Type B pancreatic cell (in vitro differentiated cells): ENCODE measurements at places on chromosomes 3 and 15. TPM values are rescaled to one million over a fixed set of nuclear protein-coding genes. Genes with fewer than 3 reads are reported as not detected.

- peak; percentile 79 for DNase-seq
Observed at GRCh38 chr3:157159037-157159761, 748 bp downstream of the CCNL1 start.

GRCh38 chr3:149186721-149187120 lies 34.9 kb downstream of the CP start:
- DNase-seq: no peak

- peak; percentile 72 for DNase-seq
Observed at GRCh38 chr3:62665627-62666437, 209.4 kb downstream of the CADPS start.

DNA sequence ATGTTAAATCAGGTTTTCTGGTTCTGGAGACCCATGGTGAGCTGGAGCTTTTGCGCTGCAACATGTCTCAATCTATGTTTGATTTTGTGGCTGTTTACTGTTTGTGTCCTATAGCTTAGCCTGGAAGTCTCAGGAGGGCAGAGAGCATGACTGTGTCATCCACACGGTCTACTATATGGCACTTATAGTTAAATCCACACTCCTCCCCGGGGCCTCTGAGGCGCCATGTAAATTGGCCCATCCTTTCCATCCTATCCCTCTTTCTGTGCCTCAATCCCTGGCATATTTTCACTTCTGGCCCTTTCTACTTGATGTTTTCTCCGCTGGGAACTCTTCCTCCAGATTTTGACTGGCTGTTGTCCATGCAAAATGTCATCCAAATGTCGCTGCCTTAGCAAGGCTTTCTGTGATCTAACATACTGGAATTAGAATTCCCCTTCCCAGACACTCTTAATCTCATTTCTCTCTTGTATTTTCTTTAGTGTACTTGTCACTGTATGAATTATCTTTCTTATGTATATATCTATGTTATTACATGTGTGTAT lies 560.8 kb upstream of the RGMA start:
- no peak for DNase-seq

GRCh38 chr3:139297588-139298311 lies 46.1 kb upstream of the MRPS22 start:
- DNase-seq: no peak

DNA sequence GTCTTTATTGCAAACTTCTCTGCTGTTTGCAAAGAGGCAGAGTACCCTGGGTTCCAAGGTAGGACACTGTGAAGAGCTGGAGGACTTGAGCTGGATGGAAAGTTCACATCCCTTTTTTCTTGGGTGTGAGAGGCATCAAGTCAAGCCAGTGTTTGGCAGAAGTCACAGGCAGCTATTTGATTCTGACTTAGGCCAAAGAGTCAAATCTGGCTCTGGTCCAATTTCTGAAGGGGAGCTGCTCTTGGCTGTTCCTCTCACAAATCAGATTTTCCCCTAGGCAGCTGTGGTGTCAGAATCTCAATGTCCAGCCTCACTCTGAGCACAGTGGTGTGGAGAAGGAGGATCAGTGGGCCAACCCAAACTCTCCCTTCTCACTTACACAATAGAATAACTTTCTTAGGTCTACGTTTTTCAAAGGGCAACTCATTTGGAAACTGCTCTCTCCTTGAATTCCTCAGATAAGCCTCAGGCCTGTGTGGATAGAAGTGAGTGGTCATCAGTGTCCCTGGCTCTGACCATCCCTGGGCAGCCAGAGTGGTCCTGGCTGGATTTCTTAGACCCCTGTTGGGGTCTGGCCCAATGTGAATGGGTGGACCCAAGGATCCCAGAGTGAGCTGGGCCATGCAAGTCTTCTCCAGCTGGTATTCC lies 18.2 kb upstream of the AMOTL2 start:
- DNase-seq: no peak

DNA sequence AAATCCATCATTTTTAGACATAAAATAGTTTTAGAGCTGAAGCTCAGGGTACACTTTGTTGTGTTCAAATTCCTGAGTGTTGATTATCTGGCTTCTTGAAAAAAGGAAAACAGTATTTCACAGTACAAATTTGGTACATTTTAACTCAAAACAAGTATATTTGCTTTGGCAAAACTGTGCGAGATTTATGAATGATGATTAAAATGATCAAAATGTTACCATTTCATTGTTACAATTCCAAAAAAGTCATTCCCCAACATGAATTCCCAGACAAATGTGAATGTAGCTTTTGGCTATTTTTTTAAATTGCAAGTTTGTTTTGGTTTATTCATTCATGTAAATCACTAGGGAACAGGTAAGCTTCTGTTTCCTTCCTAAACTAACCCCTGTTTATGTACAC lies 347.4 kb upstream of the DCBLD2 start:
- no peak for DNase-seq

DNA sequence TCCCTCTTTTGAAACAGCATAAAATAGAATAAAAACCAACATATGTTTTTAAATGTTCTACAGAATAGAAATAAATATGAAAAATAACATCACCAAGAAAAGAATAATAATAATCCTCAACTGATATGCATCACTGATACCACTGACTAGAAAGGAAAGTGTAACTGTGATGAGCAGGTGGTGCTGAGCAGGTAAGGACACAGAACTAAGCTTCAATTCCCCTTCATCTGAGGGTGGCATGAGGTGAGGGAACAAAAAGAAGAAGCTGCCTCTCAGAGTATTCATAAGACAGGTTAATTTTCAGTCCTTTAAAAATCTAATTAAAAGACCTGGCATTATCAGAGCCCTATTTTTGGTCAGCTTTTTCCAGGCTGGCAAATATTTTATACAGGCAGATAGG lies 216.3 kb downstream of the PLCH1 start:
- no peak for DNase-seq

DNA sequence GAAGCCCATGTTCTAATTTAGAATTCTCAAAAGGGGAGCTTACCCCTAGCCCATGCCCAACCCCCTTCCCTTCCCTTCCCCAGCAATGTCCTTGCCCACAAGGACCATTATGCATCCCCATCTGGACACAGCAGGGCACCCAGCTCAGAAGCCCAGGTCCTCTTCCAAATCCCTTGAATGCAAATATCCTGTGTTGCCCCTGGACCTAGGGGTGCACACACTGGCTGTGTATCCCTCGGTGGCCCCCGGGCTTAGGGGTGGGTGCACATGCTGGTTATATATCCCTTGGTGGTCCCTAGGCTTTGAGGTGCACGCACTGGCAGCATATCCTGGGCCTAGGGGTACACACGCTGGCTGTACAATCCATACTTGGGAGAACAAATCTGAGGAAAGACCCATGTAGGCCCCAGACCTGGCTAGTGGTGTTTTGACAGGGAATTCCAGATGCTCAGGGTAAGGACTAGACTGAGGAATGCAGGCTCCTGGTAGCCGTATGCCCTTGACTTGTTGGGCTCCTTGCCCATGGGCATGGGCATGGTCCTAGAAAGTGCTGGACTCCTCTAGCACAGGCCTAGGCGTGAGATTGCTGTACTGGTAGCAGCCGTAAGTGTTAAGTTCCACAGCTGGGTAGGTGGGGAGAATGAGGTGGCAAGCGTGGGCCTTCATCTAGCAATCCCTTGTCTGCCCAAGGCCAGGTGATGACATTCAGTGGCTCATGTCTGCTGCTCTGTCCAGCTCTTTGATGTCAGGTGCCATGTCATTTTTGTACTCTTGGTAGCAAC lies 222.4 kb downstream of the OPA1 start:
- DNase-seq: no peak

GRCh38 chr15:68734352-68734751 lies 86.3 kb downstream of the ANP32A start:
- no peak for DNase-seq

GRCh38 chr3:176799675-176800074 lies 397.6 kb downstream of the TBL1XR1 start:
- no peak for DNase-seq

DNA sequence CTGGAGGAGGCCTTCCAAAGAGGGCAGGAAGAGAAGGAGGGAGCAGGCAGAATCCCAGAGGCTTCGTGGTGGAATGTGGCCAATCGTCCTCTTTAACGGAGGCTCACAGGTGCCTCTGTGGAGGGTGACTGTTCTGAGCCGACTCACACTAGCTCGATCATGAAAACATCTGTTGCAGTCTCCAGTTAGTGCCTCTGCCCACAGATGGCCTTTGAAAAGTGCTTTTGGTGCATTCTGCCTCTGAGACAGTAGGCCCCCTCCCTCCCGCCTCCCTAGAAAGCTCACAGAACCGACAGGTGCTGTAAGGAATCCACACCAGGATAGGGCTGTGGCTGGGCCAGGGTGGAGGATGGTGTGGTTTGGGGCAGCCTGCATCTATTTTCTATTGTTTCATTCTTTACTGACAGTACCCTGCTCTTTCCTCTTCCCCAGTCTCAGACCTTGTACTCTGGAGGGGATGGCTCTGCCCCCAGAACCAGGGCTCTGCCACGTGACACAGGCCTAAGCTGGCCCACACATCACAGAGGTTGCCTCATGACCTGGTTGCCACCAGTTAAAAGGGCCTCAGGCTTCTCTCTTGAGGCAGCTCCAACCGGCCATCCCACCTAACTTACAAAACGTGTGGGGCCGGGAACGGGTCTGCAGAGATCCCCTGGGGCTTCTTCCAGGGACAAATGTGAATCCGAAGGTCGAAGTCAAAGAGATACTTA lies 27.2 kb upstream of the PIGZ start:
- DNase-seq: no peak

- no peak for DNase-seq
Observed at GRCh38 chr3:32797776-32798175, 20.0 kb upstream of the TRIM71 start.

- no peak for DNase-seq
Observed at GRCh38 chr15:40358471-40359353, 693 bp downstream of the DISP2 start.

- DNase-seq: no peak
Observed at GRCh38 chr15:90588427-90588826, 58.7 kb downstream of the CRTC3 start.

DNA sequence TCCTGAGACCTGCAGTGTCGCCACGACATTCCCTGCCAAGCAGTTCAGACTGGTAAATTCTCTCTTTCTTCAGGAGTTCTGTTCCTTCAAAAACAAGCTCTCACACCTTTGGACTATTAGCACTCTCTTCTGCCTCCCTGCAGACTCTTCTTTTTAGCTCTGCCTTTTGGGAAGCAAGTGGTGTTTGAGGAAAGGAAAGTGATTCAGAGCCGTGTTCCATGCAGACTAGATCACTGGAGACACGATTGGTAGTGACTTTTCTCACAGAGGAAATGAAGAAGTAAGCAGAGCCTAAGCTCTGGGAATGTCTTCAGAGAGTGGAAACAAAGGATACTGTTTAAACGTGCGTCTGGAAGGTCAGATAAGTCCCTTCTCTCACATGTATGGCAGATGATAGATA lies 270.6 kb upstream of the TPRG1 start:
- no peak for DNase-seq

GRCh38 chr3:50626401-50626800 lies 9.4 kb downstream of the MAPKAPK3 start:
- no peak for DNase-seq

DNA sequence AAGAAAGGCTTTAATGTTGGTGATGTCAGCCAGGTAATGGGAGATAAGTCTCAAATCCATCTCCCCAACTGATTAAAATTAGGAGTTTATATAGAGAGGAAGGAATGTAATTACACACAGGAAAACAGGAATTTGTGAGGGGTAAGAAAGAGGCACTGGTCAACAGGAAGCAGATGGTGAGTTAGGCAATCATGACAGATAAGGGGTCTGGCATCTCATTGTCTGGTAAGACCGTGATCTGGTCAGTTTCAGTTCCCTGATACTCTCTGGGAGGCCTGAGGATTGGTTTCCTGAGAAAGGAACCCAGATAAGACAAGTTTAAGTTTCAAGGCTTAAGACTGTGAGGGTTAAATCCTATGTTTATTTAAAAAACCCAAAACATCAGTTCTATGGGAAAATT lies 414.7 kb upstream of the ARRDC4 start:
- no peak for DNase-seq

GRCh38 chr3:95226437-95226836 lies 1163.6 kb downstream of the NSUN3 start:
- no peak for DNase-seq

DNA sequence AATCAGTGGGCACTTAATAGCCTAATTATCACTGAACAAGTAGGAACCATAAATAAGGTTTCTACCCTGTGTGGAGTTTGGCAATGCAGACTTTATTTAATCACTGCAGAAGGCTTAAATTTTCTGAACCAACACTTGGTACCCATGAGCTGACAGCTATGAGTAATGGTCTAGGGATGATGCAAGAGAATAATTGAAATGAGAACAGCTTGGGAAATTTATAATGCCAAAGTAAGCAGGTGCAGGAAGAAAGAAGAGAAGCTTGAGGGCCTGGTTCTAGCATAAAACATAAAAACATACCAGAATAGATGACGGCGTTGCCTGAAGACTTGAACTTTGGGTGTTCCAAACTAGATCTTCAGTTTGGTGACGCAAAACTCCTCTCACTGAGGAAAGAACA lies 67.0 kb downstream of the IMPG2 start:
- DNase-seq: no peak

- DNase-seq: no peak
Observed at GRCh38 chr3:51646091-51646490, 25.0 kb upstream of the TEX264 start.

- no peak for DNase-seq
Observed at GRCh38 chr3:111915905-111916304, 56.8 kb downstream of the PHLDB2 start.

- no peak for DNase-seq
Observed at GRCh38 chr3:32428092-32429068, 36.7 kb downstream of the CMTM7 start.

DNA sequence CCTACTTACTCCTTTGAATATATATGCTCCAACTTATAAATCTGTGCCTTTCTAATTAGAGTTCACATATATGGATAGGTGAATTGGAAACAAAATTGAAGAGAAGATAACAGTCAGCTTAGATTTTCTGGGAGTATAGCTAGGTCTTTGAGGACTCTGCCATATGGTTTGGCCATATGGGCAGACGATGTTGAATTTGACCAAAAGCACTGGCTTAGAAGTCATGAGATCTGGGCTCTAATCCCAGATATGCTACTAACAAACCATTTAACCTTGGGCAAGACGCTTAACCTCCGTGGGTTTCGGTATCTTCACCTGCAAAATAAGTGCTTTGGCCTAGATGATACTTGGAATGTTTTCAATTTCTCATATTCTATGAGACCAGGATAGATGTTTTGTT lies 154.1 kb downstream of the LSAMP start:
- no peak for DNase-seq

The COLQ gene
- total RNA-seq: 2.4 and 4.1 TPM in 2 replicates

The DOCK3 gene
- total RNA-seq: 5.9 and 15.4 TPM in 2 replicates

The ST3GAL6 gene
- total RNA-seq: 16.5 and 21.9 TPM in 2 replicates

The GABRR3 gene
- total RNA-seq: not detected in 2 replicates

The SCN11A gene
- total RNA-seq: 0.21 and 1.4 TPM in 2 replicates

The PLSCR5 gene
- total RNA-seq: 0.24 TPM in 1 of 2 replicates, not detected in the other

The PRR20G gene
- not detected in 2 replicates for total RNA-seq

The SAMMSON gene
- total RNA-seq: not detected in 2 replicates

The CTXND1 gene
- total RNA-seq: 1.1 and 2.7 TPM in 2 replicates

The GOLGA8S gene
- total RNA-seq: 0.19 TPM in 1 of 2 replicates, not detected in the other

The PRICKLE2 gene
- 10.0 and 23.6 TPM in 2 replicates for total RNA-seq
